ENCODE measurements at places on chromosomes 16 and 17.

DNA sequence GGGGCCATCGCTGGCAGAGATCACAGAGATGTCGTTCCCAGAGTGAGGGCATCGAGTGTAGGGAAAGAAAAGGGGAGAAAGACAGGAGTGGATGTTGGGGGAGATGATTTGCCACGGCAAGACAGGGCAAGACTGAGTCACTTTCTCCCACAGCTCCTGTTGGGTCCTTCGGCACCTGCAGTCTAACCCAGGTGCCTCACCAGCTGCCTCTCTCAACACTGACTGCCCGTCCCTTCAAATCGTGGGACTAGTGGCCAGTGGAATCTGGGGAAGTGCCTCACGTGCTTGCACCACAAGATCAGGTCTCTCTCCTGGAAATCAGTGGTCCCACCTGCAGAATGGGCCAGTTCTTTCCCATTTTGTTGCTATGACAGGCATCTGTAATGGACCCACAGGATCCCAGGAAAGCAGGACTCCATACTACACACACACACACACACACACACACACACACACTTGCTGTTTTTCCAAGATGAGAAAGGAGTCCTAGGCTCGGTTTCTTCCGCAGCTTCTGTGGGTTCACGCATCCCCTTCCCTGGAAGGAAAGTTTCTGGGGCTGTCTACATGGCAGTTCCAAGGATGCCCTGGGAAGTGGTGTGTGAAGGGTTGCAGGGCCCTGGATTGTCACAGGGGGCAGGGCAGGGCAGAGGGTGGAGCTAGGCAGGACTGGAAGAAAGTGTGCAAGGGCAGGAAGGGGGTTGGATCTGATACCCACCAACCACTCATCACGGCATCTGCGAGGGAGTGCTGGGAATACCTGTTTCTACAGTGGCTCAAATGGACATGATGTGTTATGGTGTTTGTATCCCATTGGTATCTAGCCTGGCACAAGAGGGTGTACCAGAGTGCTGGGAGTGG lies 10.2 kb upstream of the CBX8 start:
- DNase-seq, result no peak

DNA sequence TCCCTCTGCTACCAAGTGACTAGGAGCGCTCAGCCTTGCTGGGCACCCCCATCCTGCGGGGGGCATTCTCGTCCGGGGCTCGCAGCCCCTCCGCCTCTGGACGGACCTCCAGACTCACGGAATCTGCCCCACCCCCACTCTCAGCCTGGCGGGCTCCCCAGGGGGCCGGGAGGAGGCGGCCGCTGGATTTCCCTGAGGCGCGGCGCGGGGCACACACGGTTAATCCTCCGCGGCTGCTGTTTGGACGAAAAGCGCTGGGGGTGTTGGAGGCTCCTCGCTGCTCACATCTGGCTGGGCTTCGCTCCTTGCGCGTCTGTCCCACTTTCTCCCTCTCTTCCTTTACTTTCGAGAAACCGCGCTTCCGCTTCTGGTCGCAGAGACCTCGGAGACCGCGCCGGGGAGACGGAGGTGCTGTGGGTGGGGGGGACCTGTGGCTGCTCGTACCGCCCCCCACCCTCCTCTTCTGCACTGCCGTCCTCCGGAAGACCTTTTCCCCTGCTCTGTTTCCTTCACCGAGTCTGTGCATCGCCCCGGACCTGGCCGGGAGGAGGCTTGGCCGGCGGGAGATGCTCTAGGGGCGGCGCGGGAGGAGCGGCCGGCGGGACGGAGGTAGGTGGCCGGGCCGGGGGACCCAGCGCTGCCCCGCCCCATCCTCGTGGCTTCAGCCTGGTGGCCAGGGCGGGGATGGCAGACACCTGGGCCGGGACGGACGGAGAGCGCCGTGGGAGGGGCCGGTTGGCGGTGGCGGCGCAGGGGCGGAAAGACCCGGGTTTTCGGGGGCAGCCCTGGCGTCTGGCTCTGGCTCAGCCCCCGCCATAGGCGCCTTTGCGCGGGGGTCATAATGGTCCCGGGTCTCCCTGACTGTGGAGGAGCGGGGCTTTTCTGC lies at the start of gene C1QTNF1:
Gene C1QTNF1, plus strand, starts transcription at position 284 of the 886 bp plus-strand sequence. CDS start 19,800 bp downstream, outside the sequence.
- DNase-seq, result no peak

DNA sequence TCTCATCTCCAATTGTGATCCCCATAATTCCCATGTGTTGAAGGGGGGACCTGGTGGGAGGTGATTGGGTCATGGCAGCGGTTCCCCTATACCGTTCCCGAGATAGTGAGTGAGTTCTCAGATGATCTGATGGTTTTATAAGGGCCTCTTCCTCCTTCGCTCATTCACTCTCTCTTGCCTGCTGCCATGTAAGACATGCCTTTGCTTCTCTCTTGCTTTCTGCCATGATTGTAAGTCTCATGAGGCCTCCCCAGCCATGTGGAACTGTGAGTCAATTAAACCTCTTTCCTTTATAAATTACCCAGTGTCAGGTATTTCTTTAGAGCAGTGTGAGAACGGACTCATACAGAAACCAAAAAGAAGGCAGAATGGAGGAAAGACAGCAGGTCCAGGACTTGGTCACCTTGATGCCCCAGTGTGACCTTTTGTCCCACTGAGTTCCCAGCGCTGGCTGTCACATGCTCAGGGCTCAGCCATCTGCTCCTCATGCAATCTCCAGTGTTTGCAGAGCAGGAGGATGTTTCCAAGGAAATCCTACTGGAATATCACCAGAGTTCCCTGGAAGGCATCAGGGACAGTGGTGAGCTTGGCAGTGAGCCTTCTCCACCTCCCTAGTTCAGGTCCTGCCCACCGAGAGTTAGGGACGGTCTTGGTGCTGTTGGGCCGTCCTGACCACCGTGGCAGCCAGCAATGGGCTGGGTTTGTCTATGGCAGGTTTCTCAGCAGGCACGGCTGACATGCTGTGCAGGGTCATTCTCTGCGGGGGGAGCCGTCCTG lies 96.7 kb downstream of the SEC14L1 start:
- no peak for DNase-seq

DNA sequence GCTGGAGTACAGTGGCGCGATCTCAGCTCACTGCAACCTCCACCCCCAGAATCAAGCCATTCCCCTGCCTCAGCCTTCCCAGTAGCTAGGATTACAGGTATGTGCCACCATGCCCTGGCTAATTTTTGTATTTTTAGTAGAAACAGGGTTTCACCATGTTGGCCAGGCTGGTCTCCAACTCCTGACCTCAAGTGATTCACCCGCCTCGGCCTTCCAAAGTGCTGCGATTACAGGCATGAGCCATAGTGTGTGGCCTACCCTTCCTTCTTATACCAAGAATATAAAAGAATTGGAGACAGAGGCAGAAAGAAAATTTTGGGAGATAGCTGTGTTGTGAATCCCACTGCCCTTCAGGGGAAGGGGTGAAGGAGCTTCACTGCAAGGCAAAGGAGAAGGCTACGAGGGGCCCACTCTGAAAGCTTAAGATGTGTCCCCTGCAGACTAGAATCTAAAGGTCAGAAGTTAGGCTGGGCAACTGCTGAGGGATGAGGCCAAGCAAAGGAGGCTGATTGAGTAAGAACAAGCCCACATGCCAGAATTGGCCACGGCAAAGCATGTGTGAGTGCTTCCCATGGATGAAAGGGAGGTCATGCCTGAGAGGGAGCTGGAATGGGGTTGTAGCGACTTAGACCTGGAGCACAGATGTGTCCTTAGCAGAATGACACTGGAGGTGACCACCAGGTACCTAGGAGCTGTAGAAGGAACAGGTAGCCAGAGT lies 8.4 kb upstream of the CRYBA1 start:
- peak; percentile 56 for DNase-seq
